ENCODE measurements at places on chromosomes 16 and 17.

DNA sequence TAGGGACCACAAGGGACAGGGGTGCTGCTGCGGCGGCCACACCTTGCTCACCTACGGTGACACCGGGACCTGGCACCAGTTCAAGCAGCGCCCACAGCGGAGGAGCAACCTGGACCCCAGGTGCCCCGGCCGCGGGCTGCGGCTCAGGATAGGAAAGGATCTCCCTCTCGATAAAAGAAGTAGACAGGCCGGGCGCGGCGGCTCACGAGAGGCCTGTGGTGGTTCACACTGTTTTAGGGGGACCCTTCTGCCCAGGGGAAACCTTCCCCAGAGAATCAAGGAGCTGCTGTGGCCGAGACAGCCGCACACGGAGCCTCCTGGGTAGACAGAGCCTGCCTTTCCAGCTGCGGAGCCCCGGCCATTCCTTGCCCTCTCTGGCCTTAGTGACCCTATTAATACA, 17.9 kb upstream of the ATP2A3 start:
- DNase-seq: no peak

DNA sequence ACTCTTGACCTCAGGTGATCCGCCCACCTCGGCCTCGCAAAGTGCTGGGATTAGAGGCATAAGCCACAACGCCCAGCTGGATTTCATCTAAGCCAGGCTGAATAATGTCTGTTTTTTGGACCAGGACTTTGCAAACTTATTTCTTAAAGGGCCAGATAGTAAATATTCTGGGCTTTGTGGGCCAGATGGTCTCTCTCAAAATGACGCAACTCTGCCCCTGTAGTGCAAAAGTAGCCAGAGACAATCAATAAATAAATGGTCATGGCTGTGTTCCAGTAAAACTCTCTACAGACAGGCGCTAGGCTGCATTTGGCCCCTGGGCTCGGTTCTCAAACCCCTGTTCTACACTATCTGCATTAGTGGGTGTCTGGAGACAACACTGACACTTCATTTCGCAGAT, 121.9 kb upstream of the CDH13 start:
- DNase-seq: no peak

DNA sequence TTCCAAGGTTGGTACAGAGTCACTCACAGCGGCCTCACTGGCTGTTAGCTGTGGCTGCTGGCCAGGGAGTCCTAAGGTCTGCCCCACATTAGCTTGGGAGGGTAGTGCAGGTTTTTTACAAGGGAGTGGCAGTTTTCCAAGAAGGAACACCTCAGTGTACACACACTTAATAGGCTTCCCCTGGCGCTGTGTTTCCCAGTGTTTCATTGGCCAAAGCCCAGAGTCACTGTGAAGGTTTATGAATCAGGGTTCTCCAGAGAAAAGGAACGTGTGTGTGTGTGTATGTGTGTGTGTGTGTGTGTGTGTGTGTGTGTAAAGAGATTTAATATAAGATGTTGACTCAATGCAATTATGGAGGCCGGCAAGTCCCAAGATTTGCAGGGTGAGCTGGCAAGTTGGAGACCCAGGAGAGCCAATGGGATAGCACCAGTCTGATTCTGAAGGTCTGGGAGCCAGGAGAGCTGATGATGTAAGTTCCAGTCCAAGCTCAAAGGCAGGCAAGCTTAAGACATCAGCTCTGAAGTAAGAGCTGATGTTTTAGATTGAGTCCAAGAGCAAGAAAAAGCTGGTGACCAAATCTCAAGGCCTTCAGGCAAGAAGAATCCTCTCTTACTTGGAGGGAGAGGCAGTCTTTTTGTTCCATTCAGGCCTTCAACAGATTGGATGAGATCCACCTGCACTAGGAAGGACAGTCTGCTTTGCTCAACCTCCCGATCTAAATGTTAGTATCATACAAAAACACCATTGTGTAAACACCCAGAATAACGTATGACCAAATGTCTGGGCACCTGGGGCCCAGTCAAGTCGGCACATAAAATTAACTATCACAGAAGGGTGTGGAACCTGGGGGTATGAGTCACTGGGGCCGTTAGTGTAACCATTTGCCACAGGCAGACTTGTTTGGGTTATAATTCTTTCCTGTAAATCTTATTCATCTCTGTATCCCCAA, 206.8 kb downstream of the PRKCA start:
- DNase-seq: no peak

DNA sequence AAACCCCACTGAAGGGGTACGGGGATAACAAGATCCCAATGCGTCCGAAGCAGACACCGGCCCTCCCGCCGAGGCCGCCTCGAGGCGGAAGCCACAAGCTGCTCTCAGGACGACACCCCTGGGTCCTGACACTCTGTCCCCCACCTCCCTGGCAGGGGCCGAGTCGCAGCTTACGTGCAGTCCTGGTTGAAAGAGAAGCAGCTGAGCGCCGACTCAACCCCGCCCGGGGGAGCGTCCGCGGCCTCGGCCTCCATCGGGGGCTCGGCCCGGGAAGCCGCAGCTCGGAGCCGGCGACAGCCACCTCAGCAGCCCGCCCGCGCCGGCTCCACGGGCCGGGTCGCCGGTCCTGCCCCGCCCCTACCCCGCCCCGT, at the start of gene WIPI1:
Gene WIPI1, minus strand, starts transcription at position 329 of the 371 bp plus-strand sequence. Its CDS starts 75 bp downstream, at position 254.
- no peak for DNase-seq

- no peak for DNase-seq
Measured at GRCh38 chr17:51270636-51271035, 10.3 kb downstream of the UTP18 start.

DNA sequence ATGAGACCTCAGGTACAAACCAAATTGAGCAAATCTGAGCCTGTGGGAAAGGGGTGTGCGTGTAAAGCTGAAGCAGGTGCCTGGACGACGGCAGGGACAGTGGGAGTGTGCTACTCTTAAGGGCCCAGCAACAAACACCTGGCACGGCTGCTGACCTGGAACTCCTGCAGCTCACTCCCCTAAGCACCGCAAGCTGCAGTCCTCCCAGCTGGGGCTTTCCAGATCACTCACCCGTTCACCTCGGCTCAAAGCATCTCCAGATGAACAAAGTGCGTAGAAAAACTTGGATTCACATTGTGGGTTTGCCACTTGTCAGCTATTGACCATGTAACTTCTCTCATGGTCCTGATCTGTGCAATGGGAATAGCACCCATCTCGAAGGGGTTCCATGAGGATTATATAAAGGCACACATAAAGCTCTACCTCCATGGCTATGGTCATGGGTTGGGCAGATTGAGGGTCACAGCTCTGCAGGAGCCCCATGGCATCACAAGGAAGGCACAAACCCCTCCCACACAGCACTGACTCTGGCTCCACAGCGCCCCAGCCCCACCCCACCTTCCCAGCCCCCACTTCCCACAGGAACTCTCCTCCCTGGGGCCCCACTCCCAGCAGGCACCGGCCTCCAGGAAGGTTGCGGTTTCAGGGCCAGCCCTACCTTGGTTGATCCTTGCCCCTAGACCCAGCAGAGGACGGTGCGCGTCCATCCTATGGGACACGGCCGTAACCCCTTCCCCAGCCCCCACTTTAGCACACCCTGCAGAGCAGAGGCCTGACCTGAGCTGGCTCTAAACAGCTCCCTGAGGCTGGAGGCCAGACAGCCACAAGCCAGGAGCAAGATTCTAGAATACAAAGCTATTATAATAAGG, 21.9 kb downstream of the ST3GAL2 start:
- no peak for DNase-seq

DNA sequence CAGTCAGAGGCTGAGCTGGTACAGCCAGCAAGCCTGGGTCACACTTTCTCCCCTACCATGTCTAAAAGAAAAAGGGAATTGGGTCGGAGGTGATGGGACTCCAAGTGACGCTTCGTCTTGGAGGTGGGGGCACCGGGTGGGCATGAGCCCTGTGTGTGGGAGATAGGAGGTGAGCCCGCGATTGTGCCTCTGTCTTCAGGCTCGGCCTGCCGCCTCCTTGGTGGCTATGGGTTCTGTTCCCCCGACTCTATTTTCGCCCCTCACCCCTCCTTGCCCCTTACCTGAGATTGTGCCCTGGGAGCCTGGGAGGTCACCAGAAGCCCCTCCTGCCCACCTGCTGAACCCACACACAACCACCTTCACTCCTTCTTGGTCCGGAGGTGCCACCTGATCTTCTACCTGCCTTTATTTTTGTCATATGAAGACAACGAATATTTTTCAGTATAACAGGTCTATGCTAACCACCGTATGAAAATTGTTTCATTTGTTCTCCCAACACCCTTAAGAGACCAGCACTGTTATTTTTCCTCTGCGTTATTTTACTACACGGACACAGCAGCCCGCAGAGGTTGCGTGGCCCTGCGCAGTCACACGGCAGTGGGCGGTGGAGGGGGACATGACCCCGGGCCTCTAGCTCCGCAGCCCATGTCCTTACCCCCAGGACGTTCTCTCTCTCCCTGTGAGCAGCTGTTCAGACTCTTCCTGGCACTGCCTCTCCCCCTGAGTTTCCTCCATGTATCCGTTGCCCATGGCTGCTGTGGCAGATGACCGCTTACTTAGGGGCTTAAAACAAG, 49.9 kb downstream of the ATP2C2 start:
- no peak for DNase-seq

DNA sequence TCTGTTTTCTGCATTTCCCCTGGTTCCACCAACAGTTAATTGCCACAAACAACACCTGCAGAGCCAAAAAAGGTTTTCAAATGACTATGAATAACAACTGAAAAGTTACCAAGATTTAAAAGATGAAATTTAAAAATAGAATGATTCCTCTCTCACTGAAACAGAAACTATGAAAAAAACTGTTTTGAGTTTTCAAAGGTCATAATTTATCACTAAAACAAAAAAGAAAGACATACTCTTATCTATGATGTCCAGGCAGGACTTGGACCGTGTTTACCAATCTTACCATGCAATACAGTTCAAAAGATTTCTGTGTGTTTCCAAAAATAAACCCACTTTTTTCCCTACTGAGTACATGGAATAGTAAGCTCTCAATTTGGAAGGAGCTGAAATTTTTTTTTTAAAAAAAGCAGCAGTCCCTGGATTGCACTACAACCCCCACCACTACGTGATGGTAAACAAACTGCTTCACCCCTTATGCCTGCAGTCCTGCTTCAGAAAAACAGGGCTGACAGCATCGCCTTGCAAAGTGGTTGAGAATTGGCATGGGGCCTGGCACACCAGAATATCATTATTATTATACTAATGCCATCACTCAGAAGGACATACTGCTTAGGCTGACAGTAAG, 8.5 kb downstream of the TXNDC11 start:
- no peak for DNase-seq

GRCh38 chr16:79355600-79356358, 244.8 kb downstream of the MAF start:
- DNase-seq: no peak

DNA sequence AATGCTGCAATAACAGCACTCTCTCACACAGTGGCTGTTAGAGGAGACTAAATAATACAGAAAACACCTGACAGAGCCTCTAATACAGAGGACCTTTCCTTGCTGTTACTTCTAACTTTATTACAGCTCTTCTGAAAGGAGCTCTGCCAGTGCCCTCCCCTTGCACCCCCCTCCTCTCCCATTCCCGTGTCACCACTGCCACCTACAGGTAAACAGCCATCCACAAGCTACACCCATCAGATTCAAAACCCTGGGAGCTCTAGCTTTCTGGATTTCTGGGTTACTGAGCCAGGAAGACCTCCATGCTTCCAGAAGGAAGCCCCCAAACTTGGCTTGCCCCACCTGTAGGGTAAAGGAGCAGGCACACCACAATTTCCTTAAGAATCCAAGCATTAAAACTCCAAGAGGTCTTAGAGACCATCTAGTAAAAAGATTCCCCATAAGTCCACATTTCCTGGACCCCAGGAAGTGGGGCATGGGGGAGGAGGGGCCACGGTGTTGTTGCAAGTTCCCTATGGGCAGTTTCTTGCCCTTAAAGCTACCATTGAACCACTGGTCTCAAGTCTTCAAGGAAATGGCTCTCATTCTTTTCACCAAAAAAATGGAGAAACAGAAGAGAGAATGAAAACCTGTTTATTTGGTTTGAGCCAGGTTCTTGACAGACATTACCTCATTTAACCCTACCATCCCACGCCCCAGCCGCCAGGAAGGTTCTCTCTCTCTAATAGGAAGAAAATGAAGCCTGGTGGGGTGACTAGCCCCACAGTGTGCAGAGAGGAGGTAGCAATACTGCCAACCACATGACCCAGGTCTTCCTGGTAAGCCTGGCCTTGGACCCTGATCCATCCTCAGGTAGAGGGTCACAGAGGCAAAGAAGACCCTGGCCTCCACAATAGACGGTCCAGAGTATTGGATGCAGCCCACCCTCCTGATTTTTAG, 52.8 kb downstream of the TOM1L2 start:
- DNase-seq: peak; percentile 68

- DNase-seq: no peak
Measured at GRCh38 chr16:752007-752312, 8.6 kb upstream of the MSLN start.

DNA sequence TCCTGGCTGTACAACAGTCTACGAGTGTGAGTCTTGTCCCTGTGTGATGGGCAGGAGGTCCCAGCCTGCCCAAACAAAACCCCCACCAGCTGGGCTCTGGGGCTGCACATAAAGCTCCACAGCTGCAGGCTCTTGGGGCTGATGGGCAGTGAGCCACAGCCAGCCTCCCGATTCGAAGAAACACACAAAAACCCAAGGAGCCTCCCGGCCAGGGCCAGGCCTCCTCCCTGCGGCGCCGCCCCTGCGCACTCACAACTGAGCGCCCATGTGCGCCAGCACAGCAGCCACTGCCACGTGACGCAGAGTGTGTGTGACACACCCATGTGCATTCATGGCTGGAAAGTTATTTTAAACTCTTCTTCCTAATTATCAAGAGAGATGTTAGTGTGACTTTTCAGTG, 30.6 kb upstream of the FAAP100 start:
- DNase-seq: no peak

DNA sequence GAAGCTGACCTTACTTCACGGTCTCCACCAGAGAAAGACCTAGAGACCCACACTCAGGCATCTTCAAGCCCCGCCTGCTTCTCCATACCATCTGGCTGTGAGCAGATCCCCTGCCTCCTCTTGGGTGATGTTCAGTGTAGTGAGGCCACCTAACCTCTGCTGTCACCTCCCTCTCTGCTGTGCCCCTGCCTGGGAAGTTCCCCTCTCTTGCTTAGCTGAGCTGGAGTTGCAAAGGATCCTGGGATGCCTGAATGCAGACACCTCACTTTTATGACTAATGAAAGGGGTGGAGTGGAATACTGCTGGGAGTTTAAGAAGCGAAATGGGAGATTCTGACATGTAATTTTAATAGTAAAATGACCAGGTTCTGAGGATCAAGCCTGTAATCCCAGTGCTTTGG, 5.8 kb downstream of the IRX3 start:
- DNase-seq: no peak

DNA sequence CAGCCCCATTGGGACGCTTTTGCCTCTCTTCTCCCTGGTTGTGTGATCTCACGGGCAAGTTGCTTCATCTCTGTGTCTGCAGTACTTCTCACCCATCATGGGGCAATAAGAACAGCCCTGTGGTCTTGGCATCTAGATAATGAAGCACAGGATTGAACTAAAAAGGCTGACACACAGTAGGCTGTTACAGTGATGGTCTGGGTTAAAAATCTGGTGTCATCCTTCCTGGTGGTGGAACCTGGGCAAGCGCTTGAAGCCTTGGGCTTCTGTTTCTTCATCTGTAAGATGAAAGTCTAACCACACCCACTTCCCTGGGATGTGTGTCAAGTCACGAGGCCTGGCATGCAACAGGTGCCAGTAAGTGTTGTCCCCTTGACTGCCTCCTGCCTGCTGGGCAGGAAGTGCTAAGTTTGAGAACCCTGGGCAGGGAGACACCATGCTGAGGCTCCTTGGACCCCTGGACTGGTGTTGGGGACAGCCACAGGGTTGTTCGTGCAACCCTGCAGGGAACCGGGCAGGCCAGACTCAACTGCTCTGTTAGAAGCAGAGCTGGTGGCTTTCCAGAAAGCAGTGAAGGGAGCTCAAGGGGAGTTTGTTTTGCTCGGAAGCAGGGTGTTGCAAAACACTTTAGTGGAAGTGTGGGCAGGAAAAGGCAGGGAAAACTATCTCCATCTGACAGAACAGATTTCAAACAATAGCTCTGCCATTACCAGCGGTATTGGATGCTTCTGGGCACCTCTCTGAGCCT, 5.9 kb upstream of the MAP2K3 start:
- no peak for DNase-seq
